ENCODE measurements at places on chromosomes 5 and 9.

DNA sequence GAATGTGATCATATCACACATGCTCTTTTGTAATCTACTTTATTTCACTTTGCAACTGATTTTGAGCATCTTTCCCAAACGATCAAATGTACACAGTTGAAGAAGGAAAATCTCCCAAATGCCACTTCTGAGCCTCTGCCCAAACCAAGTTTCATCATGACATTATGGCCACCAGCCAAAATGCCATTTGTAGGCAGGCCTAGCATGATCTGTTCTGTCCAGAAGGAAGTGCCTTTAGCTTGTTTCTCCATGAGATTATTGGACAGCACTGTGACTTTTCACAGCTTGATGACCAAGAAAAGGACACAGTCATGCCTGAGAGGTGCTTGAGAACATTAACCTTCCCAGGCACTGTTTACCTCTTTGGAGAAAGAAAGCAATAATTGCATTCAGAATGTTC is 73.2 kb upstream of the PIP5K1B start:
- DNase-seq, result no peak

DNA sequence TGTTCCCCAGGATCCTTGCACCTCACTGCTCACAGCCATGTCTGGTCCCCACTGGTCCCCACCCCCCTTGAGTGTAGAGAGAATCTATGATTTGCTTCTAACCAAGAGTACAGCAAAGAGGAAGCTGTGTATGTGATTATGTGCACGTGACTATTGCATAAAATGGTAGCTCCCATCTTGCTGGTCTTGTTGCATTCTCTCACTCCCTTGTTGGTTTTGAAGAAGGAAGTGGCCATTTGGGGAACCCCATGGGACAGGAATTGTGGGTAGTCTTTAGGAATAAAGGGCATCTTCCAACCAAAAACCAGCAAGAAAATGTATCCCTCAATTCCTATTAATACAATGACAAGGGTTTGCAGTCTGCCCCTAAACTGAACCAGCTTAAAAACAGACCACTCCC is 5.2 kb upstream of the FCN2 start:
- DNase-seq, result no peak

DNA sequence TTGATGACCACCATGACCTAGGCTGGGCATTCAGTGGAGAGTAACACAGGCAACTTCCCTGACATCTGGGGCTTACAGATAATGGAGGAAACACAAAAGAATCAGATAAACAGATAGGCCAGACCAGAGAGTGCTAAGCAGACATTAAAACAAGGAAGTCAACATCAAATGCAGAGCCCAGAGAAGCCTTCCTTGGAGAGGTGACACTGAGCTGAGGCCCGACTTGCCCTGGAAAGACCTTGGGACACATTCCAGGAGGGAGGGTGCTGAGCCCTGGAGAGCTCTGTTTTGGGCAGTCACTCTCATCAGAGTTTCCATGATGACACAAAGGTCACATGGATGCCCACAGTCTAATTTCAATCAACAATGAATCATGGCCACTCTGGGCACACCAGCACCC is 31.9 kb upstream of the C5orf58 start:
- DNase-seq, result no peak

GRCh38 chr5:126490167-126490940 is 67.1 kb downstream of the GRAMD2B start:
- no peak for DNase-seq

- no peak for DNase-seq
Measured at GRCh38 chr5:143898381-143898780, 86.4 kb downstream of the HMHB1 start.

- DNase-seq, result no peak
Measured at GRCh38 chr9:122197426-122197825, 31.3 kb downstream of the LHX6 start.

GRCh38 chr9:80040457-80040856 is 468.7 kb downstream of the TLE4 start:
- DNase-seq, result no peak

GRCh38 chr5:143812085-143812705 is at the start of gene HMHB1:
Gene HMHB1, plus strand, starts transcription at chr5:143812161.
- DNase-seq, result no peak

GRCh38 chr9:17068671-17069070 is 66.2 kb upstream of the CNTLN start:
- DNase-seq, result no peak

DNA sequence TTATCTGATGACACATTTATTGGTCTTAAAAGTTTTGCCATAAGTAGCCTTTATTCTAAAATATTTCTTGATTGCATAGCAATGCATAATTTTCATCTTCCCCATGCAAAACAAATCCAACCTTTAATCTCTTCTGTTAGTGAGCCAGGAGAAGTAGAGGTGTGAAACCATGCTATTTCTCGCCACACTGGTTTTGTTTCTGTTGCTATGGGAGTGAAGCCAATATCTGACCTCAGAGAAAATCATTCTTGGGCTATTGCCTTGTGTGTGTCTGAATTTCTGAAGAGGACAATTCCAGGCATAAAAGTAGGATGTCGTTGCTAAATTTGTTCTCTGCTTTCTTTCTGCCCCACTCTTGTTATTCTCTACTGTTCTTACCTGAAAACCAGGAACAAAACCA is 183.6 kb downstream of the PTTG1 start:
- DNase-seq, result no peak

DNA sequence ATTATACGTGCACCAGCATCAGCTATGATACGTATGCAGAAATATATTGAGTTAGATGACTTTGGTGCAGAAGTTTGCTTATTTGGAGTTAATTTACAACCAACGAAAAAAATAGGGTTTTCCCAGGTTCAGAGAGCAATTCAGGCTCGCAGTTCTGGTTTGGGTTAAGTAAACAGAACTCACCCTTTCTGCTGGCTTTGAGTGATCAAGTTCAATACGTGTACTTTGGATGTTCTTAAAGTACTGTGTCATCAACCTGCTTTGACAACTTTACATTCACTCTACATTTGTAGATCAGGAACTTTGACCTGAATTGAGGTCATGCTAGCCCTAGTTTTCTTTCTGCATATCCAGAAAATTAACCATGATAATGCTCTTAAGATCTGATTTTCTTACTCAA is 40.7 kb downstream of the ACOT12 start:
- no peak for DNase-seq

- DNase-seq, result no peak
Measured at GRCh38 chr5:78405829-78406750, 45.7 kb downstream of the SCAMP1 start.

- DNase-seq, result no peak
Measured at GRCh38 chr5:94893412-94894135, 275.1 kb downstream of the SLF1 start.

- peak; percentile 60 for DNase-seq
Measured at GRCh38 chr9:136282272-136282861, 21.5 kb downstream of the CCDC187 start.

- DNase-seq, result no peak
Measured at GRCh38 chr9:18688581-18689565, 214.9 kb downstream of the ADAMTSL1 start.

DNA sequence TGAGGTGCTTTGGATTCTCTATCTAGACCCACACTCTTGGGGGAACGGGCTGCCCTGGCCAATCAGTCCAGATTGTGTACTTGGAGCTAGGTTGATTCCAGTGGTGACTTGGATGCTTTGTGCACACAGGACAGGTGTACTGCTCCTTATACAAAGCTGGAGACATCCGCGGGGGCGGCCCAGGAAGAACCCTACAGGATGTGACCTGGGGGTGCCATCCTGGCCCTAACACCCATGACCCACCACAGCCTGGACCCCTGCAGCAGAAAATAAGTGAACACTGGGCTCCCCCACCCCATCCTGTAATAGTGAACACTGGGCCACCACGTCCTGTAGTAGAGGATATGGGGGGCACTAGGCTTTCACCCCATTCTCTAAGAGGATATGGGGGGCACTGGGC is 12.1 kb upstream of the PLEKHG4B start:
- DNase-seq, result no peak

- DNase-seq, result no peak
Measured at GRCh38 chr5:50606179-50606578, 60.3 kb upstream of the PARP8 start.

DNA sequence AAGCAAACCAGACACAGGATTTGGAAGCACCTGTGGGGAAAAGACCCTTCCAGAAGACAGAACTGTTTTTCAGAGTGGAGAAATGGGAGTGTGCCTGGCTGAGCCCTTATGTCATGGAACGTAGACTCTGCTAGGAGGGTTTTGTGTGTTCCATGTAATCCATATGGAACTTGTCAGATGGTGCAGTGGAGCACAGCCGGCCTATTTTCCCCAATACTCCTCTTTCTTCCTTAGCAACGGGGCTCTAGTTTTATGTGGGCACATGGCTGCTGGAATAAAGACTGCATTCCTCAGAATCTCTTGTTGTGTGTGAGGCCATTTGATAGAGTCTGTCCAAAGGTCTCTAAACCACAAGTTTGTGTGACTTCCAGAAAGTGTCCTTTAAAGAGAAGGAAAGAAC is 284.0 kb downstream of the DRD1 start:
- DNase-seq, result no peak

DNA sequence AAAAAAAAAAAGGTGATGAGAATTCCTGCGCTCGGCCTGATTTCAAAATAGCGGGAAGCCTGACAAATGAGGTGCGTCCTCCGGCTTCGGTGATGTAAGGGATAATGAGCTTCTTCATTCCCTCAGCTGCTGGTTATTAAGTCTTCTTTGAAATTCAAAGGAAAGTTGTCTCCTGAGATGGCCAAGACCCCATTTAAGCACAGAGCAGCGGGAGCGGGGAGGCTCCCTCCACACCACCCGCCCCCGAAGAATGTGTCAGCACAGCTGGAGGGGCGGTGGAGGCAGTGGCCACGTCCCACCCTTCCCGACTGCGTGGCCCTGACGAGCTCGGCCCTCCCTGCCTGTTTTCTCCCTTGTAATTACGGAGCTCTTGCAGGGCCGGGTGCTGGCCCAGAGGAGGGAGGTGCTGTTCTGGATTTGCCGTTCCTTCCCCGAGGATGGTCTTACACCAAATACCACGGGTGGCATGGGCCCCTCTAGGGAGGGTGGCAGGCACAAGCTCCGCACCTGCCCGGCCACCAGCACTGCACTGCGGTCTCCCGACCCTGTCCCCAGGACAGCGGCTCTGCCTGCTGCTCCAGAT is 31.0 kb downstream of the SLC9A3 start:
- DNase-seq, result no peak

DNA sequence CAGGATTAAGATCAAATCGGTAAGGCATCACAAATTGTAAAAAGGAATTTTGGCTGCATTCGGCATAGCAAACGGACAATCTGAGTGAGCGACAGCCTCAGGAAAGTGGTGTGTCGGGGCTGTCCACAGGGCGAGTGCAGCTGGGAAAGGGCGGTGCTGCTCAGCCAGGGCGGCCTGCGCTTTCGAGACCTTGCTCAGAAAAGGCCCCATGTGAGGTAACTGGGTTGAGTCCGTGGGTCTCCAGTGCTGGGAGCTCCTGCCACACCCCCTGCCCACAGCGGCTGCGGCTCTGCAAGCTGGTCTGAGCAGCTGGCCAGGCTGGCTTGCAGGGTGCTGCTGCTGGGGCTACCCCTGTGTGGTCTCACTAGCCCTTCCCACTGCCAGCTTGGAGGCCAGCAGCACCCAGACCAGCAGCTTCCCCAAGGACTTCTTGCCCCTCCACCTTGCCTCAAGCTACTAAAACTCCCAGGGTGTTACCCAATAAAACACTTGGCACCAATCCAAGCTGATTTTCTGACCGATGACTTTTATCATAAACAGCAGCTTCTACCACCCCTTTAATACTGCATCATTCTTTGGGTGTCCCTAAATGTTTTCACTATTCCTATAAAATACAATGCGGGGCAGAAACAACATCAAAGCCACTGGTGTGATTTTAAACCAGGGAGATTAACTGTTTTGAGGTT is 6.2 kb downstream of the SURF2 start:
- no peak for DNase-seq

- no peak for DNase-seq
Measured at GRCh38 chr9:111815285-111816070, 20.7 kb upstream of the SHOC1 start.

- no peak for DNase-seq
Measured at GRCh38 chr5:31124026-31124425, 69.5 kb upstream of the CDH6 start.

- no peak for DNase-seq
Measured at GRCh38 chr5:154117050-154117449, 73.5 kb upstream of the GALNT10 start.

GRCh38 chr9:89278997-89279739 is 31.8 kb upstream of the CKS2 start:
- DNase-seq, result no peak

GRCh38 chr9:107239474-107239873 is 43.6 kb upstream of the RAD23B start:
- DNase-seq, result no peak

GRCh38 chr5:93150311-93151012 is 430.6 kb downstream of the NR2F1-AS1 start:
- no peak for DNase-seq

DNA sequence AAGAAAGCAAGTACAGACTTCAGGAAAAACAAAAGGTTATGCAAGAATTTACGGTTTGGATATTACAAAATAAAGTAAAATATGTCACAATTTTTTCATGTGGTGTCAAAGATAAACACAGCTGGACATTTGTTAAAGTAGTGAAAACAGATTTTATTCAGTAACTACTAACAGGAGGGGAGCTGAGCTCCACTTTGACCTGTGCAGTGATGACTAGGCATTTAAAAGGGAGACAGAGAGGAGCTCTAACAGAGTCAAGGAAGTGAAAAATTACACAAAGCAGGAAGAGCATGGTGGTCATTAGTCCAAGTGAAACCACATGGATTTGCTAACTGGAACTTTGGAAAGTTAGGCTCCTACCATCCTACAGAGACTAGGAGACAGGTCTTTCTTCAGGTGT is 263.6 kb upstream of the PCSK5 start:
- DNase-seq, result no peak

DNA sequence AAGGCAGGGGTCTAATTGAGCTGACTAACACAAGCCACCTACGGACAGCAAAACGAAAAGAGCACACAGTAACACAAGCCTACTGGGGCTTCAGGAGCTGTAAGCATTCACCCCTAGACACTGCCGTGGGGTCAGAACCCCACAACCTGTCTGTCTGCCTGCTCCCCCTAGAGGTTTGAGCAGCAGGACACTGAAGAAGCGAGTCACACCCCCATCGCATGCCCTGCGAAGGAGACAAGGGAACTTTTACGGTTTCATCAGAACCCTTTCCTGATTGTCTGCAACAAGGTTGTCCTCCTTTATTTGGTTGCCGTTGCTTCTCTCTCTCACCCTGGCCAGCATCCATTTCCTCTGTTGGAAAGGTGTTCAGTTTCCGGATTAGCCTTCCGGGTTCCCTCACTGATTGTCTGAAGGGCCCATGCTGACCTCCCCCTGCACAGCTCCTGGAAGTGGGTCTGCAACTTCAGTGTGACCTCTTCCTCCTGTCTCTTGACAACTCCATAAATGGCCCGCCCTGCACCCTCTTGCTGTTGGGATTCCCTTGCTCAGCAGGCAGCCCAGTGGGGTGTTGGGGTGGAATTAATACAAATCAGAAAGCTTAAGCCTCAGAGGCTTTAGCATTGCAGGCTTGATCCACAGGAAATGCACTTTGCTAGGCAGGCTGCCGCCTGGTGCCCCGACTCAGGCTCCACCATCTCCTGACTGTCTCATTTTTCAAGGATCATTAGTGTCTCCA is 258.9 kb upstream of the TLE4 start:
- DNase-seq, result no peak

GRCh38 chr5:14185326-14186058 is 42.4 kb downstream of the TRIO start:
- DNase-seq, result no peak
